ENCODE measurements at places on chromosomes 1 and 21. TPM values are rescaled to one million over a fixed set of nuclear protein-coding genes. Genes with fewer than 3 reads are reported as not detected.

GRCh38 chr1:91885213-91885715 lies 687 bp downstream of the TGFBR3 start:
- no peak for DNase-seq

Gene F5
- 5.7 TPM for polyA plus RNA-seq

DNA sequence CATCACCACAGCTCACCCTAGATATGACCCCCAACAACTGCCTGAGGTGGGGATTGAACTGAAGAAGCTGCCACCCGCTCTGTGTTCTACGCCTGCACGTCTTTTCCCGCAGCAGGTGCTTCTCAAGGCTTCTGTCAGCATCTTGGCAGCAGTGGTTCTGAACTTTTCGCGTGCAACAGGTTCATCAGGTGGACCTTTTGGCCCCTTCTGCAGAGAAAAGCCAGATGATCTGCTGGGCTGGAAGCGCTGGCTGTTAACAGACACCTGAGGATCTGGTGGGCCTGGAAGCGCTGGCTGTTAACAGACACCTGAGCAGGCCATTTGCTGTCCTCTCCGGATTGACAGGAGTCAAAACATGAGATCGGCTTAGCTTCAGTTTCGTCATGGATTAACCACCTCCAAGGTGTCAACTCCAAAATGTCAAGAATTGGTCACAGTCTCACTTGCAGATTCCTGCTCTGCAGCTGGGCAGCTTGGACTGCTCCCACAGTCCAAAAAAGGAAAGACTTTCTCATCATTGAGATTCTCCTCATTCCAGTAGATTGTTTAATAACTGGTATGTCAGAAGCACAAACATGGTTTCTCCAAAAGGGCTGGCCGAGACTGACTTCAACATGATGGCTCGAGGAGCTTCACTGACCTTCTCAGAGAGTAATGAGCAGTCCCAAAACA lies 4.7 kb downstream of the C1orf174 start:
- no peak for DNase-seq

- no peak for DNase-seq
These were observed 671 bp upstream of the PYGO2 start for GRCh38 chr1:154962156-154962749.

GRCh38 chr21:42199868-42200463 lies 19.0 kb upstream of the ABCG1 start:
- no peak for DNase-seq

- DNase-seq, result no peak
These were observed 116.7 kb downstream of the ROR1 start for GRCh38 chr1:63890468-63890867.

DNA sequence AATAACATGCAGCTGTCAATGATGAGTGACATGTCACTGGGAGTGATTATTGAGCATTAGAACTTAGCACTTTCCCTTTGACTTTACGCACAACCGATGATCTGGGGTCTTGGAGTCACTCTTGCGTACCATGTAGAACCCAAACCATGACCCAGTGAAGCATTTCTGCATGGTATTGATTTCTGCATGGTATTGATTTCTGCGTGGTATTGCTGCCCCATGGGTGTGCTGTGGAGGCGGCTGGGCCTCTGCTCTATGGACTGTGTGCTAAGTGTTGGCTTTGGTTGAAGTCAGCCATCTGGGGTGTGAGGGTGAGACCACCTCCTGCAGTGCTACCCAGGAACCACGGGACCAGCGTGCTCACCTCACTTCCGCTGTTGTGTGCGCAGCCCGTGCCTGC lies 98.0 kb downstream of the ADARB1 start:
- DNase-seq, result no peak

Gene BROX
- polyA plus RNA-seq, result 56.3 TPM

- no peak for DNase-seq
These were observed 6.4 kb downstream of the UTP11 start for GRCh38 chr1:38018864-38019343.

GRCh38 chr1:205449750-205450443 lies 5.9 kb downstream of the BLACAT1 start:
- DNase-seq, result peak; percentile 78

Gene SLC25A24
- polyA plus RNA-seq, result 47.7 TPM

Gene CYP4A11
- polyA plus RNA-seq, result 59.8 TPM

GRCh38 chr1:63827411-63828321 lies 53.8 kb downstream of the ROR1 start:
- DNase-seq, result no peak

GRCh38 chr1:921011-921837 lies 2.5 kb upstream of the SAMD11 start:
- DNase-seq, result peak; percentile 91

GRCh38 chr1:21866707-21867043 lies 54.6 kb downstream of the LDLRAD2 start:
- no peak for DNase-seq

Gene CAPZB
- polyA plus RNA-seq, result 217 TPM

Gene KIAA0319L
- polyA plus RNA-seq, result 95.7 TPM

GRCh38 chr1:156433602-156434001 lies 64.6 kb downstream of the RHBG start:
- no peak for DNase-seq

GRCh38 chr1:161863549-161863948 lies 97.4 kb downstream of the ATF6 start:
- DNase-seq, result no peak

DNA sequence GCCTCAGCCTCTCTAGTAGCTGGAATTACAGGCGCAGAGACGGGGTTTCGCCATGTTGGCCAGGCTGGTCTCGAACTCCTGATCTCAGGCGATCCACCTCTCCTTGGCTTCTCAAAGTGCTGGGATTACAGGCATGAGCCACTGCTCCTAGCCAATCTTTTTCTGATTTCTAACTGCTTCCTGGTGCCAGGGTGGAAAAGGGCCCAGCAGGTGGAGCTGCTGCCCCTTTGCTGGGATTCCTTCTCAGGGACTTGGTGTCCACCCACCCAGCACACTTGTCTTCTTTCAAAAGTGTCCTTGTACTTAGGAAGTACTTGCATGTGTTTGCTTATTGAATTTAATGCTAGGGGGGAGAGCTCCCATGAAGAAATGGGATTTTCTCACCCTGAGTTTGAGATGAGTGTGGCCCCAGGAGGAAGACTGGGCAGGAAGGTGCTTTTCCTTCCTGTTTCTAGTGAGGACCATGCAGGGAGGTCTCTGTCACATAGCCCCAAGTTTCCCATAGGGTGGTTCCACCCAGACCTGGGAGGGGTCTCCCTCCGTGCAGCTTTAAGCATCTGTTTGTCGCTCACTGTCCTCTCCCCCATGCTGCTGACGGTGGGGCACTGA lies 14.2 kb downstream of the UTP11 start:
- no peak for DNase-seq

DNA sequence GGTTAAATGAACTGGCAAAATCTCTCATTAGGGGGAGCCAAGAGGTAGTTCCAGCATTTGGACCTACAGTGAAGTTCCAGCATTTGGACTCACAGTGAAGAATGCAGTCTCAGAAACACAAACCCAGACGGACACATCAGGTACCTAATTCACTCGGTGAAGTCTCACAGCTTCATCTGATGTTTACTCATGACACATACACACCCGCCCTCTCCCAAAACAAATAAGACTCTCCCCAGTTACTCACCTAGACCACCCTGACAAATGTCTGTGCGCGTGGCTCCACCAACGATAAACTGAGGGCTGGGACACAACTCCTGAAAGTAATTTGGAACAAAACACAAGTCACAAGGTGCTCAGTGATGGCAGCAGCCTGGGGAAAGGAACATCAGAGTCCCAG lies 11.4 kb downstream of the CAPN8 start:
- no peak for DNase-seq

Gene MSH4
- polyA plus RNA-seq, result 0.60 TPM

Gene CSRP1
- polyA plus RNA-seq, result 134 TPM

- no peak for DNase-seq
These were observed 153.7 kb downstream of the ELAVL4 start for GRCh38 chr1:50262436-50262835.

- DNase-seq, result no peak
These were observed 13.1 kb downstream of the CDCA8 start for GRCh38 chr1:37705399-37705798.

Data from left kidney (tissue), 8 donors.